ENCODE measurements at places on chromosomes 2 and 18.

DNA sequence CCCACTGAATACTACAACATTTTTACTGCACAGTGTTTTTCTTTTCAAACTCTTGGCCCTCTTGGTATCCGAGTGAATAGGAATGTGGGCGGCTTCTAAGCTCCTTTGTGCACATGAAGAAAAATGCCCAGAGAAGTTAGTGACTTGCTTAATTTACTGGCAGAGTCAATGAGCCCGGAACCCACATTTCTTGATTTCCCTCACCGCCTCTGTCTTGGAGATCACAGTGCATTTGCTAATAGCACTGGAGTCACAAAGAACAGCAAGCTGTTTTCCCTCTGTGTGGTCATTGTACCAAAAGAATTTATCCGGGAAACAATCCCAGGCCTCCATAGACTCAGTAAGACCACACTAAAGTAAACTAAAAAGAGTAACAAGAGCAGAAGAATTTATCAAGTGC is 18.9 kb downstream of the STON1 start:
- DNase-seq = no peak

DNA sequence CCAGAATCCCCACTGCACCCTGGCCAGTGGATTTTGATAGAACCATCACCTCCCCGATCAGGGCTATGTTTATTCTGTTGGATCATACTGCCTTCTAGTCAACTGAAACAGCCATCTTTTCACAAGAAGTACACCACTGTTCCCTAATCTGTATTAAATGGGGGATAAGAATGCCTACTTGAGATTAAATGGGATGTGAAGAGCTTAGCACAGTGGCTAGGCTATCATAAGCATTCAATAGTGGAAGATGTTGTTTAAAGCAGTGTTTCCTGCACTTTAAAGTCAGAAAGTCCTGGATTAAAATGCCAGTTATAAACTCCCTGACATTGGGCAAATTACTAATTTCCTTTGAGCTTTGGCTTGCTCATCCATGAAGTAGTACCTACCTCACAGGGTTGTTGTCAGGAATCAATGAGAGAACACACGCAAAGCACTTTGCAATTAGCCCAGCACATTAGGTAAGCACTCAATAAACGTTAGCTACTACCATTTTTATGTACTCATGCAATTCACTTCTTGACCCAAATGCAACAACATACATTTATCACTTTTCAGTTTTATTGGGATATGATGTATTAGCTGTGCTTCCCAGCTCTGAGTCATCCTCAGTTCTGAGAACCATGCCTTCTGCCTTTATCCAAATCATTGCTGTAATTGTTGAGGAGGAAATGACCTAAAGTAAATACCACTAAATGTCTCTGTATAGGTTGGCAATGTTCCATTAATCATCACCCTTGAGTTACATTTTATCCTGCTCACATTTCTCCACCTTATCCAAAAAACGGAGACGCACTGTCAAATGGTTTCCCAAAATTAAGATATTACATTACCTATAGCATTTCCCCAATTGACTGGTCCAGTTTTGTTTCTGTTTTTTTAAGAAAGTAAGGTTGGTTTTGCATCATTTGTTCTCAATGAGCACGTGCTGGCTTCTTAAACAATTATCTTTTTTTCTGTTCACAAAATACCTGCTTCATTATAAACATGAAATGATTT is 2.1 kb downstream of the TMEM247 start:
- DNase-seq = no peak

GRCh38 chr2:150689590-150689989 is 202.1 kb upstream of the RND3 start:
- DNase-seq = no peak

GRCh38 chr18:48105317-48105716 is 174.9 kb upstream of the SMAD2 start:
- no peak for DNase-seq

DNA sequence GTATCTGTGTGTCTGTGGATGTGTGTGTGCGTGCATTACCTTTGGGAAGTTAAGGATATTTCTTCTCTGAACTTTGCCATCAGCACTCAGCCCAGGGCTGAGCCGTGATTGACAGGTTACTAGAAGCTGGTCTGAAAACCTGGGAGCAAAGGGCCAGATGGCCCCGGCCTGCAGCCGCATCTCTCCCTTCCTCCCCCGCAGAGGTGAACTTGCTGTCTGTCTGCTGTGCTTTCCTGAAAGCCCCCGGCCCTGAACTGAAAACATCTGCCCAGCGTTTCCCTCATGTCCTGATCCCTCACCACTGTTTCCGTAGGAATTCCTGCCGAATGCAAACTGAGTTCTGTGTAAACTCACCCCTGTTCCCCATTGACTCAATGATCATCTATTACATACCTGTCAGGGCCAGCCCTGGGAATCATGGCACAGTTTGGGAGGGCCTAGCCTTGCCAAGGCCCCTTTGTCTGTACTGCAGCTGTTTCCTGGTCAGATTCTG is 45.8 kb downstream of the MYCN start:
- no peak for DNase-seq

GRCh38 chr2:40353231-40353630 is 98.7 kb downstream of the SLC8A1 start:
- no peak for DNase-seq

DNA sequence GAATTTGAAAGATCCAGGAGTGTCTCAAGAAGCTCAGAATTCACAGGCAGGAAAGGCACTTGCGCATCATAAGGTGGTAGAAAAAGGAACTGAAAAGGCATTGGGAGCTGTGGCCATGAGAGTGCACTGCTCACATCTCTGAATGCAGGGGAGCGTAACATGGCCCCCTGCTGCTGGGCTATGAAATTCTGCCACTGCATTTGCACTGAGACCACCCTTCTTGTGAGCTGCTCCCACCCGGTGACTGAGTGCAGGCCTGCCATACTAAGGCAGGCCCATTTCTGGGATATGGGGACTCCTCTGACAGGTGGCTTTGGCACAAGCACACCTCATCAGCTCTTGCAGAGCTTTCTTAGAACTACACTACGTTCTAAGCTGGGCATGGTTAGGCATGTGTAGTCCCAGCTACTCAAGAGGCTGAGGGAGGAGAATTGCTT is 25.3 kb upstream of the STARD7 start:
- no peak for DNase-seq

GRCh38 chr2:230447455-230448451 is 31.8 kb downstream of the SP100 start:
- DNase-seq = no peak

DNA sequence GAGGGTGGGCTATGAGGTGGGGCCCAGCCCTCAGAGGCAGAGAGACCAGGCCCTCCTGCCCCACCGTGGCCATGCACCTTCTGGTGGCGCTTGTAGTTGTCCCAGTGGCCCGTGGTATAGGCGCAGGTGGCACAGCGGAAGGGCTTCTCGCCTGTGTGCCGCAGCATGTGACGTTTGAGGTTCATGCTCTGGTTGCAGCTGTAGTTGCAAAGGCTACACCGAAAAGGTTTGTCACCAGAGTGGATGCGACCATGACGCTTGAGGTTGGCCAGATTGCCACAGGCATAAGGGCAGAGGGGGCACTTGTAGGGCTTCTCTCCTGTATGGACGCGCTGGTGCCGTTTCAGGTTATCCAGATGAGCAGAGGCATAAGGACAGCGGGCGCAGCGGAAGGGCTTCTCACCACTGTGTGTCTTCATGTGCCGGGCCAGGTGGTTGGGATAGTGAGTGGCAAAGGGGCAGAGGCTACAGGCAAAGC is 2.9 kb downstream of the ZNF513 start:
- no peak for DNase-seq

DNA sequence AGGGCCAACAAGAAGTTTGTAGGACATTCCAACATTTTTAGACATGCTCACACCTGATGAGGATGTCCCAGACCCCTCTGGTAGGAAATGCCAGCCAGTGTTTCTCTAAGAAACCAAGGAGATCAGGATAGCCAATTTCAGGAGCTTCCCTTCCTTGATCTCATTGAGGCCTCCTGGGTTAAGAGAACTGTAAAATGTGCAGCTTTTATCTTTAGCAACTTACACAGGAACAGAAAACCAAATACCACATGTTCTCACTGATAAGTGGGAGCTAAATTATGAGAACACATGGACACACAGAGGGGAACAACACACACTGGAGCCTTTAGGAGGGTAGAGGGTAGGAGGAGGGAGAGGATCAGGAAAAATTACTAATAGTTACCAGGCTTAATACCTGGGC is 99.6 kb upstream of the MAP2 start:
- no peak for DNase-seq

DNA sequence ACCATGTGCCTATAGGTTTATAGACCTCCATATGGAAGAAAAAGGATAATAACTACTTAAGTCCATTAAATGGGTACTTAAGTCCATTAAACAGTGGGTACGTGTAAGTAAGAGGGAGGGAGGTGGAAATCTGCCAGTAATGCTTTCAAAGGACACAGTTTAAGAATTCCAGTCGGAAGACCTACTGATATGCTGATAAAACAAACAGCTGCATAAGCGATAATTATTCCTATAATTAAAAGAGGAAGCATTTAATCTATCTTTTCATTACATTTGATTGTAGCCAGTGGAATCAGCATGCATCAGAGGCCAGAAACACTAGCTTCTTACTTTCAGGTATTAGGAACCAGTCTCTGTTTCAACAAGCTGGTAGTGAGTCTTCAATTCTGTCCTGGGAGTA is 96.4 kb upstream of the DDX18 start:
- DNase-seq = no peak

DNA sequence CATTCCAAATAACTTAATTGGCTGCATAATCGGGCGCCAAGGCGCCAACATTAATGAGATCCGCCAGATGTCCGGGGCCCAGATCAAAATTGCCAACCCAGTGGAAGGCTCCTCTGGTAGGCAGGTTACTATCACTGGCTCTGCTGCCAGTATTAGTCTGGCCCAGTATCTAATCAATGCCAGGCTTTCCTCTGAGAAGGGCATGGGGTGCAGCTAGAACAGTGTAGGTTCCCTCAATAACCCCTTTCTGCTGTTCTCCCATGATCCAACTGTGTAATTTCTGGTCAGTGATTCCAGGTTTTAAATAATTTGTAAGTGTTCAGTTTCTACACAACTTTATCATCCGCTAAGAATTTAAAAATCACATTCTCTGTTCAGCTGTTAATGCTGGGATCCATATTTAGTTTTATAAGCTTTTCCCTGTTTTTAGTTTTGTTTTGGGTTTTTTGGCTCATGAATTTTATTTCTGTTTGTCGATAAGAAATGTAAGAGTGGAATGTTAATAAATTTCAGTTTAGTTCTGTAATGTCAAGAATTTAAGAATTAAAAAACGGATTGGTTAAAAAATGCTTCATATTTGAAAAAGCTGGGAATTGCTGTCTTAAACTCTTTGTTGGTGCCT is 1.4 kb downstream of the PCBP1 start:
- no peak for DNase-seq

DNA sequence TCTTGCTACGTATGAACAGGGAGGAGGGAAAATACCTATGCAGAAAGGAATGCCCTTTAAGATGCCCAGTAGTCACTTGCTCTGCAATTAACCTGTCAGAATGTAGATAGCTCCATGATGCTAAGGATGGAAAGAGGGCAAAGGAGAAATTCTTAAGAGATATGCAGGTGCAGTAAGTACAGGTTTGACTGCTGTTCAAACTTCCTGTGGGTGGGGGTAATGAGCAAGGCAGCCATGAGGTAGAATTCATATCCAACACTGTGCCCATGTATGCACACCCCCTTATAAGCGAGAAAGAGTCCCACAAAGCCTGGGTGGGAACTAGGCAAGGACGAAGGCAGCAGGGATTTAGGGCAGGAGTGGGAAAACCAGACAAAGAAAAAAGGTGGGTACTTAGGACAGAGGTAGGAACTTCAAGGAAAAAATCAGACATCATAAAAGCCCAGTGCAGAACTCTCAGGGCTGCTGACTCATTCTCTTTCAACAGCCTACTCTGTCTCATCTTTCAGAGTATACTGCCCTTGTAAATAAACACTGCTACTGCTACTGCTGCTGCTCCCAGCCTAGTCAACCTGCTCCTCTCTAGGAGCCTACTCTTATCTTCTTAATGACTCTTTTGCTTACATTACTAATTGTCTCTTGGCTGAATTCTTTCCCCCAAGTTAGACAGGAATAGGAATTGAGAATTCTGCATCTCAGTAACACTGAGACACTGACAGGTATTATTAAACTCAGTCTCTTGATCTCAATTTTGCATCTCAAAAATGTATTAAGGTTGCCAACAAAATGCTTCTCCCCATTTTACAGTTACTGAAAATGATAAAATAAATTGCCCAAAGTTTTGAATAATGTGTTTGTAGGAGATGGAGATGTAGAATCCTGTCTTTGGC is 189.0 kb downstream of the PTH2R start:
- DNase-seq = no peak

DNA sequence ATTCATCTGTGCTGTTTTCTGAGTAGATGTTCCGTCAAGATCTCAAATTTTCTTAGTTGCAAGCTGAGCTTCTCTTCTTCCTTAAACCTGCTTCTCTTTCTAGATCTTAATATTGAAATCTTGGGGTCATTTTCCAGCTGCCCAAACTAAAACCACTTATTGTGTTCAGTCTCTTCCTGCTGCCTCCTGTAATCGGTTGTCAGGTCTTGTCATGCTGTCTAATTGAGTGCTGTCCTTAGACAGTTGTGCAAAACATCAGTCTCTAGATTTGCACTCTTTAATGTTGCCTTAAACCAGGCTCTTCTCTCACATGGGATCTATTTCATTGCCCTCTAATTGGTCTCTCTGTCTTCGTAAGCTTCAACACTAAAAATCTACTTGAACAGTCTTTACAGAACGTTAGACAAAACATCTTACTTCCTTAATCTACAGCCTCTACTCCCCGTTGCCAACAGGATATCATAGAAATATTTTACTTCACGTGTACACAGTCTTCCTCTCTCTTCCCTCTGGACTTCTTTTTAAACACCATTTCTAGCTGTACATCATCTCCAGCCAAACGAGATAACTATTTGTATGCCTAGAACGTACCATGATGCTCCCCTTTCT is 34.9 kb downstream of the GPD2 start:
- no peak for DNase-seq

DNA sequence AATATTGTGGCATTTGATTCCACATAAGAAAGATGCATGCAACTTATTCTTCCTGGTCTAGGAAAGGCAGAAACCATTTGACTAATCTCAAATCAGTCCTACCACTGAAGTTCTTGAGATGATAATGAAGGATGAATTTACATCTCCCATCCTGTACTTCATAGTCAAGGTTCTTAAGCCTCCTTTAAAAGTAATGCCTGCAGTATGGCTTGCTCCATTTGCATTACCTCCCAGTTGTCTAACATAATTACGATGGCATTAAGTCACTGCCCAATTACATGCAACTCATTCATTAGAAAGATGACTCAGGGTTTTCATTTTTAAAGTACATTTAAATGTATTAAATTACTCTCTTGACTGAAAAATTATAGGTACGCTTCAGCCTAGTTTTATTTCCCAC is 32.2 kb downstream of the THADA start:
- DNase-seq = no peak

Data from activated T-cell treated with anti-CD3 and anti-CD28 coated beads, Interleukin-2, amount 50 U/mL, for 1 hour (primary cell).